Activated T-helper 2 cell treated with anti-CD3 and anti-CD28 coated beads, Interferon-gamma antibody, Interleukin-2, Interleukin-4, amounts not matched to agents 10 μg/mL and 5 μg/mL and 100 μg/mL, durations not matched to agents 14 hours and 24 hours and 36 hours (primary cell): ENCODE measurements at places on chromosomes 3 and 15. TPM values are rescaled to one million over a fixed set of nuclear protein-coding genes. Genes with fewer than 3 reads are reported as not detected.

The CPN2 gene
- total RNA-seq = not detected in 2 replicates

The UACA gene
- total RNA-seq = 1.1 and 1.3 TPM in 2 replicates

The CNTN3 gene
- total RNA-seq = not detected in 2 replicates

The MITF gene
- total RNA-seq = 0.07 and 0.28 TPM in 2 replicates

The ARGFX gene
- total RNA-seq = not detected in 2 replicates

The SPRED1 gene
- total RNA-seq = 0.14 and 0.46 TPM in 2 replicates

The P2RY13 gene
- not detected in 2 replicates for total RNA-seq
